Mesendoderm (in vitro differentiated cells): ENCODE measurements at places on chromosomes 4 and X.
A peak's percentile ranks its signal among the peaks of the same experiment; 100 is the strongest.

DNA sequence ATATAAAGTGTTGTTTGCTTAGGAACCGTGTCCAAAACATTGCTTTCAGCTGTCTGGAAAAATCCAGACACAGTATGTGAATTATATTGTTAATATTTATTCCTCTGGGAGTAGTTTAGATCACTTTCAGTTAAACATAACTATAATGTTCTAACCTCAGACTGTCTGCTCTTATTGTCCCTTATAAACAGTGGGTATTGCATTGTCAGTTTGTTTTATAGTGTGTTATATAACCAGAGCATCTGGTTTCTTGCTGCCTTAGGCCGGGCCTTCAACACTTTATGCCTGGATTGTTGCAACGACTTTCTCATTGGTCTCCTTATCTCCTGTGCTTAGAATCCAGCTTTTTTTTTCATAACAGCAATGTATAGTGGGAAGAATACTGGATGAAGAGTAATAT lies 26.4 kb downstream of the ATG4A start:
- H3K4me1 ChIP-seq = no peaks in the 10 kb centered on the region
- H3K27ac ChIP-seq = no peak overlapping the region
- no peaks in the 10 kb centered on the region for H3K36me3 ChIP-seq
- no peaks in the 10 kb centered on the region for H3K27me3 ChIP-seq

- no peaks in the 10 kb centered on the region for H3K27me3 ChIP-seq
- no peak overlapping the region for H3K27ac ChIP-seq
- H3K36me3 ChIP-seq = no peaks in the 10 kb centered on the region
These were observed 195.0 kb upstream of the CLNK start for GRCh38 chr4:10879411-10880110.

- no peak overlapping the region for H3K27ac ChIP-seq
- no peak overlapping the region for H3K4me3 ChIP-seq
- H3K27me3 ChIP-seq = no peaks in the 10 kb centered on the region
- H3K4me1 ChIP-seq = no peaks in the 10 kb centered on the region
These were observed 73.9 kb upstream of the DIPK2B start for GRCh38 chrX:45274576-45274975.

DNA sequence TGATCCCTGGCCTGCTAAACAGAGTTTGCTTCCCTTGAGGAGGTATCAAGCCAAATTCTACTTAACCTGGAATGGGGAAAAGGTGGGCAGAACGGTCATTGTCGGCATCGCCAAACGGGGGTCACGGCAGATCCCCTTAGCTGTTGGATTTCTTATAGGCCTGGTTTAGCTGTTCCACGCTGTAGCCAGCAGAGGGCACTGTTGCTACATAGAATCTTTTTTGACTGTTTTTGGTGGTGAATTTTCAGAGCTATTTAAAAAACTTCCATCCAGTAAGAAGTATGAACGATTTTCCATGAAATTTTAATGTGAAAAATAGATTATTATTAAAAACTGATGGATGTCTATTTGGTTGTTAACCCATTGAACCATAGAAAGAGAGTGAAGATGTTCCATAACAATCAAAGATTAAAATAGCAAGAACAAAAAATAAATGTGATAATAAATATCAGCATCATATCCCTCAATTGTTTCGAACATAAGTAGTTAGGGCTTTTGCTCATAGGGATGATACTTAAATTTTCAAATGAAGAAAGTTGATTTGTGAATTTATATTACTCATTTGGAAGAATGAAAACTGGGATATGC lies 56.6 kb downstream of the LINC00632 start:
- H3K27me3 ChIP-seq = no peaks in the 10 kb centered on the region
- no peaks in the 10 kb centered on the region for H3K4me1 ChIP-seq
- peak; percentile 62 for DNase-seq
- H3K36me3 ChIP-seq = no peaks in the 10 kb centered on the region

DNA sequence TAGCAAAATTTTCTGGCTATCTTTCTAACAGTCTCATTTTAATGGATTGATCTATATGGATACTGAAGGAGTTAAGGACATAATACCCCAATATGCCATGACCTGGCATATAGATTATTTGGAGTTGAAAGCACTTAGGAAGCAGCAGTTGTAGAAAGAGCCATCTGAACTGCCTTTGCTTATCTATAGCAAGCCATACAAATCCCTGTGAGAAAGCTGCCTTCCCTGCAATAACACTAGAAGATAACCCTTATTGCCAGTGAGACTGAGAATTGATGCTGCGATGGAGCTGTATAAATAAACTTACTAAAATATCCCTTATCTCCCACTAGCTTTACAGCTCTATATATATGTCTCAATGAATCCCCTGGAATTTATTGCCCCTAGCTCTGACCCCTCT lies 346.3 kb downstream of the TECRL start:
- H3K27me3 ChIP-seq = no peaks in the 10 kb centered on the region
- H3K27ac ChIP-seq = no peak overlapping the region
- no peaks in the 10 kb centered on the region for H3K36me3 ChIP-seq
- DNase-seq = no peak

GRCh38 chrX:137646472-137646871 lies 80.5 kb downstream of the ZIC3 start:
- no peak for DNase-seq
- H3K4me1 ChIP-seq = peaks cover 3% of the 10 kb centered on the region
- no peak overlapping the region for H3K4me3 ChIP-seq
- H3K36me3 ChIP-seq = no peaks in the 10 kb centered on the region
- H3K27me3 ChIP-seq = no peaks in the 10 kb centered on the region

DNA sequence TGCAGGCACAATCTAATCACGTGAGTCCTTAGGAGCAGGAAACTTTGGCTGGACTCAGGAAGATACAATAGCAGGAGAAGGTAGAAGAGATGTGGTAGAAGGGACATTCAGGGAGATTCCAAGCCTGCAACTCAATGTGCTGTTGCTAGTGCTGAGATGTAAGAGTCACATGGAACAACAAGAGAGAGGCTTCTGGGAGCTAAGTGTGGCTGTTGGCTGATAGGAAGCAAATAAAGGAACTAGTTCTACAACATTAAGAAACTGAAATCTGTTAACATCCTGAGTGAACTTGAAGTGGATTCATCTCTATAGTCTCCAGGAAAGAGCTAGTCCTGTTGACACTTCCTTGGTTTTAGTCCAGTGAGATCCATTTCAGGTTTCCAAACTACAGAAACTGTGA lies 1207.4 kb downstream of the ADGRL3 start:
- no peak overlapping the region for H3K4me3 ChIP-seq
- H3K27ac ChIP-seq = no peak overlapping the region
- no peaks in the 10 kb centered on the region for H3K27me3 ChIP-seq
- H3K36me3 ChIP-seq = no peaks in the 10 kb centered on the region
- DNase-seq = no peak
- no peaks in the 10 kb centered on the region for H3K4me1 ChIP-seq

DNA sequence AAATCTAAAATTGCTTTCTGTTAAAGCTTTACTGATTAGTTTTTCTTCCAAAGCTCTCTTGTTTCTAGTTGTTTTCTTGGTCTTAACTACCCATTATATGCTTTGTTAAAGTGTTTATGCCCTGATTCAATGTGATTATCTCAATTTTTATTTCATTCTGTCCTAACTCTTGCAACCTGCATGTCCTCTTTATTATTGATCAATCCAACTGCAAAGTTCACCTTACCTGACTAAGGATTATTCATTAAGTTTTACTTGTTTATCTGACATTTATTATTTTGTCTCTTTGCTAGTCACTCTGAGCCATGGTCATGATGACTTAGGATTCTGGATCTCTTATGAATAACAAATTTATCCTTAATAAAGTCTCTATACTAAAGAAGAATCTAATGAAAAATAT lies 15.8 kb downstream of the UGT2B10 start:
- no peaks in the 10 kb centered on the region for H3K36me3 ChIP-seq
- H3K4me3 ChIP-seq = no peak overlapping the region
- no peak for DNase-seq
- H3K27ac ChIP-seq = no peak overlapping the region
- no peaks in the 10 kb centered on the region for H3K4me1 ChIP-seq
- H3K27me3 ChIP-seq = no peaks in the 10 kb centered on the region

DNA sequence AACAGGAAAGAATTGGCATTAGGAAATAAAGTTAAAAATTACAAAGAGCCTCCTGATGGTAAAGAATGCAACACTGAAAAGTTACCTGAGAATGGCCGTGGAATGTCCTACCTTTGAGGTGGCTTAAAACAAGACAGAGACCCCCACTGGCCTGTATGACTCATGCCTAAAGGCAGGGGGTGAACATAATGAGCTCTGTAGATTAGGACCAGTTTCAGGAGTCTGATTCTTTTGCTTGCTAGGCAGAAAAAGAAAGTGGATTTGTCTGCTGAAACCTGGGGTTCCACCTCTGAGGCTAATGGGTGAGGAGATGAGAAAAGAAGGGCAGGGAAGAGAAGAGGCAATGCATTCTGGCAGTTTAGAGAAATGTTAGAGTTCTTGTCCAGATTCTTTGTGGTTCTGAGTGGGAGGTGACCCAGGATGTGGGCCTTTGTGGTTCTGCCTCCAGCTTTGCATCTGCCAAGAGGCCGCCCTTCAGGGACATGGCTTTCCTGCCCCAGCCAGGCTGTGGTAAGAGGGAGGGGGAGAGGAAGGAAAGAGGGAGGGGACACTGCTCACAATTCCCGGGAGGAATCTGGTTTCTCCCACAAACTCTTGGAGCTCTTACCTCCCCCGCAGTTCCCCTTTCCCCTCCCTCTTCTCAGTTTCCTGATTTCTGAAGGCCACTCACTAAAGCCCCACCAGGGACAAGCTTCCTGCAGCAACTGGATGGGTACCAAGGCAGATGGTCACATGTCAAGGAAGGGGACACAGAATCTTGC lies 109.6 kb downstream of the EFNB1 start:
- no peaks in the 10 kb centered on the region for H3K27me3 ChIP-seq
- H3K27ac ChIP-seq = no peak overlapping the region
- no peaks in the 10 kb centered on the region for H3K36me3 ChIP-seq
- DNase-seq = peak; percentile 19

GRCh38 chr4:114399105-114399504 lies 199.5 kb upstream of the UGT8 start:
- peak overlapping the region; percentile 21 for H3K27ac ChIP-seq
- peak; percentile 82 for DNase-seq
- H3K4me1 ChIP-seq = peaks cover 6% of the 10 kb centered on the region

DNA sequence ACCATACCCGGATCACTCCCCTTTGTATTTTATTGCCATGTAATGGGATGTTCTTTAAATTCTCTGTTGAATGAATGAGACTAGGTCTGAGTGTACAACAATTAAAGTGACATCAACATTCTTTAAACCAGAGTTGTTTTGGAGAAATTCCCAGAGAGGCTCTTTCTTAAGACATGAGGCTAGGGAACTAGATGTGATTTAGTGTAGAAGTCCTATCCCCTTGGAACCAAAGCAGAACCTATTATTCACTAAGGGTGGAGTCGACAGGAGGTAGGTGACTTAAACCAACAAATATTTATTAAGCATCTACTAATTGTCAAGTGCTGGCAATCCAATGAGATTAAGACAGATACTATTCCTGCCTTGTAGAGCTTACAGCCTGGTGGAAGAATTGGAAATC lies 1.7 kb downstream of the EIF1AX start:
- H3K4me1 ChIP-seq = no peaks in the 10 kb centered on the region
- no peak overlapping the region for H3K4me3 ChIP-seq
- H3K27me3 ChIP-seq = no peaks in the 10 kb centered on the region
- no peak overlapping the region for H3K27ac ChIP-seq
- DNase-seq = no peak

DNA sequence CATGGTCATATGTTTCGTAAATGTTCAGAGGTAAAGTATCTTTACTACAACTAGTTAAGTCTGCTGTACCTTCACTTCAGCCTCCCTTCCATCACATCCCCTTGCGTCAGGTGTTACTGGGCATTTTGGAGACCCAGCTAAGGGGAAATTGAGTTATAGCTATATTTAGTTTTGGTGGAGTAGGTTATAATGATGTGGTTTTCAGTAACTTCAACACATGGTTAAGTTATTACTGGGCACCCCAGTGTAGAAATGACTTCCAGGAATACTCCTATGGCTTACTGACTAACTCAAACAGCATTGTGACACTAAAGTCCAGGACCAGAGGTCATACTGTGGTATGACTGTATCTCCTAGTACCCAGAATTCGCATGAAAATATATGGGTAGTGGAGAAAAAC lies 23.4 kb upstream of the ACSL1 start:
- no peaks in the 10 kb centered on the region for H3K4me1 ChIP-seq
- DNase-seq = no peak
- no peak overlapping the region for H3K27ac ChIP-seq
- no peaks in the 10 kb centered on the region for H3K27me3 ChIP-seq
- no peak overlapping the region for H3K4me3 ChIP-seq

- H3K4me1 ChIP-seq = peaks cover 3% of the 10 kb centered on the region
- DNase-seq = no peak
- no peaks in the 10 kb centered on the region for H3K36me3 ChIP-seq
- H3K27me3 ChIP-seq = no peaks in the 10 kb centered on the region
- no peak overlapping the region for H3K4me3 ChIP-seq
- no peak overlapping the region for H3K27ac ChIP-seq
These were observed 47.0 kb downstream of the COQ2 start for GRCh38 chr4:83237591-83237990.

- H3K27me3 ChIP-seq = no peaks in the 10 kb centered on the region
- no peak overlapping the region for H3K4me3 ChIP-seq
- H3K36me3 ChIP-seq = no peaks in the 10 kb centered on the region
- no peak for DNase-seq
These were observed 433.0 kb downstream of the PCDH10 start for GRCh38 chr4:133581996-133582619.

GRCh38 chrX:101079736-101080270 lies 1.1 kb downstream of the TMEM35A start:
- no peak overlapping the region for H3K4me3 ChIP-seq
- no peaks in the 10 kb centered on the region for H3K36me3 ChIP-seq
- no peaks in the 10 kb centered on the region for H3K27me3 ChIP-seq
- no peaks in the 10 kb centered on the region for H3K4me1 ChIP-seq
- H3K27ac ChIP-seq = no peak overlapping the region
- no peak for DNase-seq

- no peak overlapping the region for H3K27ac ChIP-seq
- no peaks in the 10 kb centered on the region for H3K27me3 ChIP-seq
- H3K4me3 ChIP-seq = no peak overlapping the region
- no peaks in the 10 kb centered on the region for H3K4me1 ChIP-seq
- no peak for DNase-seq
These were observed 227.3 kb downstream of the KDR start for GRCh38 chr4:54898056-54898562.

- no peak overlapping the region for H3K4me3 ChIP-seq
- H3K27ac ChIP-seq = no peak overlapping the region
- no peaks in the 10 kb centered on the region for H3K27me3 ChIP-seq
- no peak for DNase-seq
These were observed 47.3 kb upstream of the PPARGC1A start for GRCh38 chr4:23937173-23937572.

DNA sequence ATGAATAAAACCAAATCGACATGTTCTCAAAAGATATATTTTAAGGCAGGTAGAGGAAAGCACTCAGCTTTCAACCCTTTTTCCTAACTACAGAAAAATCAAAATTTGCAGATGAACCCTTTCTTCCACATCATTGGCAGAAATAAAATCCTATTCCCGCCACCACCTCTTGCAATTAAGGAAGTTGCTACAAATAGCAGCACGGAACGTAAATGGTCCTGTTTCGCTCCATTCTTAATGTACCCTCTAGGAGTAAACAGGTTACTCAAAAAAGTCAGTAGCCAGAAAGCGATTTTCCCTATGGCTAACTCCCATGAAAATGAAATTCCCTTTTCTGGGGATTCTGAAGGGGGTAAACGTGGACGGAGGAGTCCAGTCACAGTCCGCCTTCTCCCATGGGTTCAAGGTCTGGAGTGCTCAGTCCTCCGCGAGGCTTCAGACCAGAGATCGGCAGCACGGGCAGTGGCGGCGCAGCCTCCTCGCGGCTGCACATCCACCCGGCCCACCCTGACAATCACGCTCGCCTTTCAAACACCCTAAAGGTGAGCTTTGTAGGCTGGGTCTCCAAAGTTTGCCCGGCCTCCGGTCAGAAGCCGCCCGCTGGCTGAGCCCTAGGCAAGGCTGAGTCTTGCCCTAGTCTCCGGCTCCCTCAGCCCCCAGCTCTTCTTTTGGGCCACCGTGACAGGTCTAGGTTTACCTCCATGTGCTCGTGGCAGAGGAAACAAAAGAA lies 1.8 kb downstream of the ATP11C start:
- no peaks in the 10 kb centered on the region for H3K36me3 ChIP-seq
- DNase-seq = peak; percentile 36
- H3K4me3 ChIP-seq = peak overlapping the region; percentile 62
